ENCODE measurements at places on chromosomes 12 and 14. TPM values are rescaled to one million over a fixed set of nuclear protein-coding genes. Genes with fewer than 3 reads are reported as not detected.

DNA sequence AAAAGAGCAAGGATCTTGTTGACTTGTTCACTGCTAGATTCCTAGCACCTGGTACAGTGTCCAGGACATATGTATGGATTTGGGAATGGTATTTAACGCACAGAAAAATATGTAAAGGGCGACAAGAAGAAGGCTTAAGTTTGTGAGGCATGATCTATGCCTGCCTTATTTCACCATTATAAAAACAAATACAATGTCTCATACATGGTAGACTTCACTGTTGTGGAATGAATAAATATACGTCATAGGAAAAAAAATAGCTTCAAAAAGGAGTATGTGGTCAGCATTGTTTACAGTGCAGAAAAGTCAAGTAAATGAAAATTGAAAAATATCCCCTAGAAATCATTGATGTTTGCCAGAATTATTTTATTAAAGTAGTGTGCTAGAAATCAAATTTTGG is 30.0 kb downstream of the HCFC2 start:
- DNase-seq: no peak

- no peak for DNase-seq
These were observed 130.6 kb downstream of the KTN1 start for GRCh38 chr14:55710506-55711041.

DNA sequence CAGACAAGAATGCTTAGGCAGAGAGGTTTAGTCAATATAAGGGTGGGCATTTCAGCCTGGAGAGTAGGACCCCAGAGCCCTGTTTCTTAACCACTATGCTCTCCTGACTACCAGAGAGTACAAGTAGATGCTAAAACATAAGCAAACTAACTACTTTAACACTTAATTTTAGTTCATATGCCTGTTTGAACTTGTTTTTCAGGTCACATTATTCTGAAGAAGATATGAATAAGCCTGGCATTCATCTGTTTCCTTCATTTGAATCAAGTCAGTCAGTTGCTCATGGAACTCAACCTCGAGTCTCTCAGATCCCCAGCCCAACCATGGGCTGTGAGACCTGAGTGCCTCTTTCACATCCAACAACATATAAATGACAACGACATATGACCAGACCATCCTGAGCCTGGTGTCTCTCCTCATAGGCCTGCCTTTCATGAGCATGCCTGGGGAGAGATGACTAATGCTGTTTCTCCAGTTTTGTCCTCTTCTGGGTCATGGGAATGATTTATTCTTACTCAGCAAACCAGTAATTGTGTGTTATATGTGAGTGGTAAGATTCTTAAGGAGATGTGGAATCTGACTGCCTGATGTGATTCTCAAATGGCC is 251.1 kb upstream of the BTG1 start:
- DNase-seq: no peak

- no peak for DNase-seq
These were observed 22.1 kb downstream of the MTHFD1 start for GRCh38 chr14:64410084-64410774.

- DNase-seq: no peak
These were observed 176.6 kb upstream of the KITLG start for GRCh38 chr12:88756917-88757316.

GRCh38 chr14:89397569-89398230 is 19.3 kb downstream of the FOXN3 start:
- no peak for DNase-seq

GRCh38 chr14:61221906-61222305 is 59.2 kb downstream of the TMEM30B start:
- DNase-seq: no peak

- no peak for DNase-seq
These were observed 115.0 kb downstream of the RPAP3 start for GRCh38 chr12:47590771-47591360.

DNA sequence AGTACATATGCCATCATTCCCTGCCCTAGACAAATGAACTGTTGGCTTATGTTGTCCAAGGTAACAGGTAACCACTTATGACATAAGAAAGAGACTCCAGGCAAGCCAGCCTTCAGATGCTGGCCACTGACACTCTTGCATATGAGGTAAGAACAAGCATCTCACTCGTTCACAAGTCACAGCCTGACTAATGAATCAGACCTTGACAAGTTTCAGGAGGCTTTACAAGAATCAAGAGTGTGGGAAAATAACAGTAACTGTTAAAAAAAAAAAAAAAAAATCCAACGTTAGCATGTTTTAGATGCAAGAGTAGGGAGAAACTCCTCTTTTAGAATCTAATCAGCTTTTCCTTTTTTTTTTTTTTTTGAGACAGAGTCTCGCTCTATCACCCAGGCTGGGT is 40.7 kb downstream of the ZFYVE1 start:
- DNase-seq: no peak

DNA sequence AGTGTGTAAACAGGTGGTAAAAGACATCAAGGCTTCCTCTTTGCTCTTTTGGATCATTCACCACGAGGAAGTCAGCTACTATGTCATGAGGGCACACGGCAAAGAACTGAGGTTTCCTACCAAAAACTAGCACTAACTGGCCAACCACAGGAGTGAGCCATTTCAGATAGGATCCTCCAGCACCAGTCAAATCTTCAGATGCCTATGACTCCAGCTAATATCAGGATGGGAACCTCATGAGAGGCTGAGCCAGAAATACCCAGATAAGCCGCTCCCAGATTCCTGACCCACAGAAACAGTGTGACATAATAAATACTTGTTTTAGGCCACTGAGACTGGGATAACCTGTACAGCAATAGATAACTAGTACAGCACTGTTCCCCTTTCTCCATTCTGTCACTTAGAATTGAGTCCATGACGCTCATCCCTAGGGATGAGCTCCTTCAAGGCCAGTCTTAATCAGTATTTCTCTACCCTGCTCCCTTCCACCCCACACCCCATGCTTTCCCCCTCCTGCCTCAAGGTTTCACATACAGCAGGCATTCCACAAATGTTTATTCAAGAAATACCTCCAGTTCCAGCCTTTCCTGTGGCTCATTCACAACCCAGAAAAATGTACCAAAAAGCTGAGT is 68.4 kb downstream of the PPM1H start:
- DNase-seq: no peak

GRCh38 chr14:74611650-74612349 is at the start of gene LTBP2:
Gene LTBP2 (minus strand): TSS chr14:74612237. CDS start chr14:74611944, 293 bp downstream.
- DNase-seq: peak; percentile 24

DNA sequence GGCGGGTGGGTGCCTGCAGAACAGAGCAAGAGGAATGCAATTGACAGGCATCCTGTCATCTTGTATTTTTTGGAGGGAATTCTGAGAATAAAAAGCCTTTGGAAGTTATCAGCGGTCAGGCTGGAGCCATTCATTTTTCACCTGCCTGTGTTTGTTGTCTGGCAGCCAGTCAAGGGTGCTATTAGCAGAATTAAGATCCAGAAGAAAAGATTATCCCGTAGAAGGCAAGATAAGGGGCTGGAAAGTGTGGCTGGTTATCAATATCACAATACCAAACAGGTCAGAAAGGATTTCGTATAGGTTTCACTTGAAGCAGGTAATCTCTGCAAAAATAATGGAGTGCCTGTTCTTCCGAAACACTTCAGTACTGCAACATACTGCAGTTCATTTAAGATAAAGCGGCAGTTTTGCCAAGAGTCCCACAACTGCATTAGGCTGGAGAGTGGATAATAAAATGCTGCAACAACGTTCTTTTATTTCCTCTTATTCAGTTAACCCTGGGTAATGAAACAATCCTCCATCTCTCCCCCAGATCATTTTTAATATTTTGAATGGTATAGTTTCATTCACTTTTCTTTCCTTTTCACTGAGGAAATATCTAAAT is 171.2 kb upstream of the CDKN3 start:
- no peak for DNase-seq

- peak; percentile 58 for DNase-seq
These were observed 103.3 kb upstream of the FKBP4 start for GRCh38 chr12:2691345-2692071.

- DNase-seq: peak; percentile 47
These were observed 35.4 kb upstream of the TMEM179 start for GRCh38 chr14:104639885-104640548.

- DNase-seq: no peak
These were observed 217.0 kb downstream of the SLC41A2 start for GRCh38 chr12:104741077-104741476.

DNA sequence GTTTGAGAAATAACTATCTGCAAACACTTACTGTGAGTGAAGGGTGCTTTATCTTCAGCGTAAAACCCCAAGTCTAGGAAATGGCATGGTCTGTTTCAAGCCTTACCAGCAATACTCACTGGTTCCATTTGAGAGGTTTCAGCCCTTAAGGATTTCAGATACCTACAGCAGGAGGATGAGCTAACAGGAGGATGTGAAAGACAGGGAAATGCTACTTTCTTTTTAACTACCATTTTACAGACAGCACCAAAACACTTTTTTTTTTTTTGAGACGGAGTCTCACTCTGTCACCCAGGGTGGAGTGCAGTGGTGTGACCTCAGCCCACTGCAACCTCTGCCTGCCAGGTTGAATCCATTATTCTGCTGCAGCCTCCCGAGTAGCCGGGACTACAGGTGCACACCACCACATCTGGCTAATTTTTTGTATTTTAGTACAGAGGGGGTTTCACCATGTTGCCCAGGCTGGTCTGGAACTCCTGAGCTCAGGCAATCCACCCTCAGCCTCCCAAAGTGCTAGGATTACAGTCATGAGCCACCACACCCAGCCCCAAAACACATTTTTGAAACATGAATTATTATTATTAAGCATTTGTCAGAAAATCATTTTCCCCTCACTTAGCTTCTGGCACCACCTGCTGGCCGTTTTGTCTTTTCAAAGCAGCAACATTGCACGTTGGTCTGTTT is 4.6 kb downstream of the MTRFR start:
- peak; percentile 58 for DNase-seq

DNA sequence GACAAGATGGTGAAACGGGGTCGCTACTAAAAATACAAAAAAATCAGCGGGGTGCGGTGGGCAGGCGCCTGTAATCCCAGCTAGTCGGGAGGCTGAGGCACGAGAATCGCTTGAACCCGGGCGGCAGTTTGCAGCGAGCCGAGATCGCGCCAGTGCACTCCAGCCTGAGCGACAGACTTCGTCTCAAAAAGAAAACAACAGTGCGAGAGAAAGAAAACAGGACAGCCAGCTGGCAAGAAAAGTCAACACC is 633 bp upstream of the RNU4-2 start:
- DNase-seq: no peak

GRCh38 chr12:90712671-90713070 is 242.3 kb downstream of the CCER1 start:
- DNase-seq: no peak

The CNPY2 gene
- total RNA-seq: 117 TPM

The TPH2 gene
- total RNA-seq: not detected

The IKZF4 gene
- 22.8 TPM for total RNA-seq

The KMT2D gene
- 68.6 TPM for total RNA-seq

The RNFT2 gene
- 10.4 TPM for total RNA-seq

Data from activated T-cell treated with anti-CD3 and anti-CD28 coated beads, Interleukin-2, amount 50 U/mL, for 72 hours (primary cell).